ENCODE measurements at places on chromosomes 4 and X. TPM values are rescaled to one million over a fixed set of nuclear protein-coding genes. Genes with fewer than 3 reads are reported as not detected.

GRCh38 chrX:111431001-111431400, 19.0 kb upstream of the DCX start:
- no peak overlapping the region for H3K27ac ChIP-seq
- no peak for DNase-seq
- no peak overlapping the region for H3K4me3 ChIP-seq
- no peaks in the 10 kb centered on the region for H3K4me1 ChIP-seq
- no peaks in the 10 kb centered on the region for H3K27me3 ChIP-seq
- no peaks in the 10 kb centered on the region for H3K36me3 ChIP-seq

DNA sequence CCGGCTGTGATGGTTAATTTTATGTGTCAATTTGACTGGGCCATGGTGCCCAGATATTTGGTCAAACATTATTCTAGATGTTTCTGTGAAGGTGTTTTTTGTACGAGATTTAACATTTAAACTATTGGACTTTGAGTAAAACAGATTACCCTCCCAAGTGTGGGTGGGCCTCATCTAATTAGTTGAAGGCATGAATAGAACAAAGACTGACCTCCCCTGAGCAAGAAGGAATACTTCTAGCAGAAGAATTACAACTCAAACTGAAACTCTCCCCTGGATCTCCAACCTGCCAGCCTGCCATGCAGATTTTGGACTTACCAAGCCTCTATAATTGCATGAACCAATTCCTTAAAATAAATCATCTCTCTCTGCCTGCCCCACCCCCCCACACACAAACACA, 132.5 kb downstream of the DHX15 start:
- H3K27ac ChIP-seq: no peak overlapping the region
- H3K27me3 ChIP-seq: no peaks in the 10 kb centered on the region
- no peaks in the 10 kb centered on the region for H3K4me1 ChIP-seq
- no peak for DNase-seq

- DNase-seq: no peak
- no peak overlapping the region for H3K27ac ChIP-seq
- H3K27me3 ChIP-seq: no peaks in the 10 kb centered on the region
- no peak overlapping the region for H3K4me3 ChIP-seq
- H3K36me3 ChIP-seq: peaks cover 16% of the 10 kb centered on the region
- no peaks in the 10 kb centered on the region for H3K4me1 ChIP-seq
Measured at GRCh38 chr4:105230287-105230686, 83.6 kb downstream of the TET2 start.

GRCh38 chr4:100833906-100834305, 316.1 kb upstream of the EMCN start:
- H3K4me3 ChIP-seq: no peak overlapping the region
- H3K27ac ChIP-seq: no peak overlapping the region
- no peaks in the 10 kb centered on the region for H3K36me3 ChIP-seq
- H3K27me3 ChIP-seq: no peaks in the 10 kb centered on the region

- H3K4me3 ChIP-seq: no peak overlapping the region
- peak overlapping the region; percentile 42 for H3K27ac ChIP-seq
- no peaks in the 10 kb centered on the region for H3K36me3 ChIP-seq
Measured at GRCh38 chr4:40507977-40508376, 121.7 kb downstream of the RBM47 start.

GRCh38 chrX:29941287-29941686, 274.1 kb upstream of the MAGEB2 start:
- H3K36me3 ChIP-seq: no peaks in the 10 kb centered on the region
- no peaks in the 10 kb centered on the region for H3K27me3 ChIP-seq
- peak; percentile 35 for DNase-seq
- no peak overlapping the region for H3K27ac ChIP-seq
- no peaks in the 10 kb centered on the region for H3K4me1 ChIP-seq

DNA sequence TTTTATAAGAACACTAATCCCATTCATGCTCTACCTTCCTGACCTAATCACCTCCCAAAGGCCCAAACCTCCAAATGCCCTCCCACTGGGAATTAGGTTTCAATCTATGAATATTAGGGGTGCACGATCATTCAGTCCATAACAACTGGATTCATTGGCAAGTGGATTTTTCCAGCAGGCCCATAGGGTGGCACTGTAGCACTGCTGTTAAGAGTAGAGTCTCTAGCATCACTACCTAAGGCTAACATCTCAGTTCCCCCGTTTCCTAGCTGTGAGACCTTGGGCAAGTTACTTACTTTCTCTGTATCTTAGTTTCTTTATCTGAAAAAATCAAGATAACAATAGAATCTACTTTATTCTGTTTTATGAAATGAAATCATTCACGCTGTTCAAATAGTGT, 315.8 kb downstream of the STIM2 start:
- no peaks in the 10 kb centered on the region for H3K27me3 ChIP-seq
- H3K4me1 ChIP-seq: no peaks in the 10 kb centered on the region
- no peak overlapping the region for H3K27ac ChIP-seq
- no peaks in the 10 kb centered on the region for H3K36me3 ChIP-seq

DNA sequence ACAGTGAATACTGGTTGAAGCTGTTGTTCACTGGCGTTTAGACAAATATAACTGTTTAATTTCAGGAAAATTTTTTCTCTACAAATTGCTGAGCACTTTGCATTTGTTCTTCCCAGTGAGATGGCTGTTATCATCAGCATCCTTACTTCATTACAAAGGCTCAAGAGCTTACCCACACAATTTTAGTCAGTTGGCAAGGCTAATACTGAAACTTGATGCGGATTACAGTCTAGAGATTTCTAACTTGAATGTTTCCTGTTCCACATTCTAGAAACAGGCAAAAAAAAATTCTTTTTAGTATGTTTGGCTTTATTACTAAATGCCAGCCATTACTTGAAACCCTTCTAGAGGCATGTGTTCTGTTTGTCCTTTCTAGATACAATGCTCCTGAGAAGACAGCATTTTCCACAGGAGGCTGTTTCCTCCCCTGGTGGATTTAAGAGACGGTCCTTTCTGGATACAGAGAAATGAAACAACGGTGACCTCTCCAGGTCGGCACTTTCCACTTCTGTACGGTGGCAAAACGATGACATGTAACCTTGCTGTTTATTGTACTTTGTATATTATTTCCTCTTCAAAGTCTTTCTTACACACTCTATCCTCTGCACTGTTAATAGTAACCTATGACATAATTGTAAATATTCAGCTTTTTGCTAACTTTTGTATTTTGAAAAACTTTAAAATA, 80.9 kb downstream of the RFC1 start:
- H3K4me3 ChIP-seq: no peak overlapping the region
- no peaks in the 10 kb centered on the region for H3K27me3 ChIP-seq
- H3K4me1 ChIP-seq: no peaks in the 10 kb centered on the region
- peaks cover 14% of the 10 kb centered on the region for H3K36me3 ChIP-seq

GRCh38 chrX:23855569-23855968, 52.2 kb downstream of the APOO start:
- H3K36me3 ChIP-seq: no peaks in the 10 kb centered on the region
- no peak overlapping the region for H3K27ac ChIP-seq
- H3K4me1 ChIP-seq: no peaks in the 10 kb centered on the region

DNA sequence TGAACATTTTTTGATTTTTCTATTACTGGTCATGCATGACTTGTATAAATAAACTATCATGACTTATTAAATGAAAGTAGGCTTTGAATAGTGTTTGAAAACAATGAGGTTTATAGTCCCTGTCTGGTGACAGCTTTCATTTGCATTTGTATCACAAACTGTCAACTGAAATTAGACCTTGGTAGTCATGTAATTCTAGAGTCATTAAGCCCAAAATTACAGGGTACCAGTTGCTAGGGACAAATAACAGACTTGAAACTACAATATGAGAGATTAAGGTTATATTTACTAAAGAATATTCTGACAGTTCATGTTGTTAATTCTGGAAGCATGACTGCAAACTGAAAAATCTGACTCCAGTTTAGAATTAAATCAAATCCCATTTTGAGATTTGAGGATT, 9.2 kb upstream of the VAMP7 start:
- no peaks in the 10 kb centered on the region for H3K36me3 ChIP-seq
- peaks cover 7% of the 10 kb centered on the region for H3K27me3 ChIP-seq
- no peaks in the 10 kb centered on the region for H3K4me1 ChIP-seq
- no peak overlapping the region for H3K4me3 ChIP-seq
- DNase-seq: no peak

GRCh38 chr4:88857588-88857987, 160.0 kb upstream of the NAP1L5 start:
- peaks cover 19% of the 10 kb centered on the region for H3K4me1 ChIP-seq
- DNase-seq: no peak
- H3K4me3 ChIP-seq: no peak overlapping the region

DNA sequence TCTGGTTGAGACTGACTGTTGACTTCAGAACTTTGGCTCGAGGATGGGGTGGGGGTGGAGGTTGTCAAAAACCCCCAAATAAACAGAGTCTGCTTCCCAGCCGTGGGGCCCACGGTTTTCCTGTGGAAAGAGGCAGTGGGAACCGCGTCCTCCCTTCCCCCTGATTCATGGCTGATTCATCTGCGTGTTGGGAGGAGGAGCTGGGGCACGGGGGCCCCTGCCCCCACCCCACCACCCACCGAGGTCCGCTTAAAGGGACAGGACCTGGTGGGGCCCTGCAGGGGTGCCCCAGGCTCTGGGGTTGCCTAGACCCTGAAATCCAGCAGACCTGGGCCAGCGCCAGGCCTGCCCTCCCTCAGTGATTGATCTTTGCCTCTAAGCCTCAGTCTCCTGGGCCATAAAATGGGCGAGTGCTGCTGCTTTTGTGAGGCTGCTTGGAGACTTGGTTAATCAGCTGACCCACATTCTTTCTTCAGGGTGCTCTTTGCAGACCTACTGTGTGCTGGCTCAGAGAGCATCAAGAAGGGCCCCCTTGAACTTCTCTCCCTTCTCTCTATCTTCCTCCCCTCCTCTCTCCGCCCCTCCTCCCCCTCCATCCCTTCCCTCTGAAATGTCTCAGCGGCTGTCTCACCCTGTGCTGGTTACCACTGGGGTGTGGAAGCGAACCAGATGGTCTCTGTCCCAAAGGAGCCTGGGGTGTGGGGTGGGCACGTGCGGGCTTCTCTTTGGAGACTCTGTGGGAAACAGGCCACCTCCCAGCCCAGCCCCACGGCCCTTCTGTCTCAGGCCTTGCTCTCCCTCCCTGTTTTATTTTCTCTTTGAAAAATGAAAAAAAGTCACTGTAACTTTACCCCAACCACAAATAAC, 9.1 kb downstream of the HTRA3 start:
- H3K27ac ChIP-seq: no peak overlapping the region
- no peaks in the 10 kb centered on the region for H3K27me3 ChIP-seq
- H3K4me3 ChIP-seq: no peak overlapping the region
- H3K4me1 ChIP-seq: peaks cover 68% of the 10 kb centered on the region

Gene CACNA1F
- total RNA-seq: not detected

Gene MTHFD2L
- 23.6 TPM for total RNA-seq

Gene FAM47A
- not detected for total RNA-seq

Gene COL4A5
- total RNA-seq: 99.2 TPM

Gene RBM47
- 207 TPM for total RNA-seq

Gene MXD4
- total RNA-seq: 44.9 TPM
